ENCODE measurements at places on chromosomes 13 and 19. TPM values are rescaled to one million over a fixed set of nuclear protein-coding genes. Genes with fewer than 3 reads are reported as not detected.

The METTL21C gene
- not detected for total RNA-seq

The ENOX1 gene
- total RNA-seq, result 2.1 TPM

The IGFL1 gene
- not detected for total RNA-seq

The CD37 gene
- total RNA-seq, result under 0.01 TPM

The KASH5 gene
- total RNA-seq, result not detected

The MTMR6 gene
- total RNA-seq, result 28.8 TPM

The SPC24 gene
- total RNA-seq, result 16.1 TPM

The GFY gene
- total RNA-seq, result not detected

The CCDC97 gene
- 8.3 TPM for total RNA-seq

The CD177 gene
- not detected for total RNA-seq

The A1BG gene
- total RNA-seq, result 24.9 TPM

The LRRC8E gene
- 5.9 TPM for total RNA-seq

The B3GNT8 gene
- total RNA-seq, result 0.88 TPM

The MUC16 gene
- total RNA-seq, result not detected

The PTH2 gene
- total RNA-seq, result not detected

The ATP4A gene
- not detected for total RNA-seq

The ZNF98 gene
- total RNA-seq, result not detected

The MYH14 gene
- not detected for total RNA-seq

The DMAC2 gene
- 35.2 TPM for total RNA-seq

The TEX29 gene
- total RNA-seq, result not detected

The NCR1 gene
- total RNA-seq, result not detected

The VSIG10L gene
- 0.89 TPM for total RNA-seq

The SCEL gene
- total RNA-seq, result not detected

The NCAN gene
- total RNA-seq, result not detected

The TSKS gene
- total RNA-seq, result 0.28 TPM

The NLRP5 gene
- not detected for total RNA-seq

The TSHZ3 gene
- 12.5 TPM for total RNA-seq

The SIAH3 gene
- not detected for total RNA-seq

The PSG7 gene
- not detected for total RNA-seq

The PNMA8C gene
- 0.30 TPM for total RNA-seq

The ATP8B3 gene
- 0.89 TPM for total RNA-seq

The AP1M2 gene
- total RNA-seq, result not detected

The C13orf42 gene
- not detected for total RNA-seq

The HIPK4 gene
- 0.14 TPM for total RNA-seq

The TMC4 gene
- under 0.01 TPM for total RNA-seq

The PSPN gene
- 1.4 TPM for total RNA-seq

The PPM1N gene
- total RNA-seq, result 0.46 TPM

The ANKRD24 gene
- total RNA-seq, result 2.9 TPM

The ZNF835 gene
- total RNA-seq, result 0.09 TPM

The KLK2 gene
- total RNA-seq, result not detected

The CCDC194 gene
- total RNA-seq, result not detected

The ITGBL1 gene
- 6.6 TPM for total RNA-seq

The ZNF579 gene
- 3.9 TPM for total RNA-seq

The NXNL1 gene
- not detected for total RNA-seq

The CPT1C gene
- 18.7 TPM for total RNA-seq

The KL gene
- not detected for total RNA-seq

The ZNF285 gene
- 5.6 TPM for total RNA-seq

The KLF12 gene
- 7.7 TPM for total RNA-seq

The ICAM4 gene
- total RNA-seq, result 1.9 TPM

The TGFBR3L gene
- 2.7 TPM for total RNA-seq

The SWSAP1 gene
- 0.30 TPM for total RNA-seq

The ZNF560 gene
- 5.8 TPM for total RNA-seq

The ADGRE2 gene
- total RNA-seq, result 0.32 TPM

The ZNF552 gene
- 11.9 TPM for total RNA-seq

The ZNF729 gene
- not detected for total RNA-seq

The CYP2A7 gene
- total RNA-seq, result not detected

The PSG11 gene
- not detected for total RNA-seq

The KLHL26 gene
- total RNA-seq, result 8.3 TPM

The INSR gene
- 15.7 TPM for total RNA-seq

All from smooth muscle cell of the umbilical artery (primary cell).